ENCODE measurements at places on chromosomes 1 and 21.
A peak's percentile ranks its signal among the peaks of the same experiment; 100 is the strongest.

DNA sequence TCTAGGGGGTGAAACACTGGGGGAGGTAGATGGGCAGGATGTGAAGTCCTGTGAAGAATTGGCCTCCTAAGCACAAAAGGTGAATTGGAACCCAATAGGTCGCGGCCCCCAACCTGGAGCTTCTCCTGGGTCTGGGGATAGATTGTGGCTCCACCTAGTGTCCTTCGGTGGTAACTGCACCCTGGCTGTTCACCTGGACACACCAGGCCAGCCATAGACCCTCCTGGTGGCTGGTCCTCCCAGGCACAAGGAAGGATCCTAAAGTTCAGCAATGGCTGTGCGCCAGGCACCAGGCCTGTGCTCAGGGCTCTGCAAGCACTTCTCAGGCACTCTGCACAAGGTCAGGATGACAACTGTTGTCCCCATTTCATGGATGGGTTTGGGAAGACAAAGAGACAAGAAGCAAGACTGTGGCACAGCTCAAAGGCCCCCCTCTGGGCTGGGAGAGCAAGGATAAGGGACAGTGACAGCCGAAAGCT, 13.5 kb downstream of the ESPN start:
- DNase-seq = no peak

GRCh38 chr1:204437796-204438570, 26.4 kb upstream of the PPP1R15B start:
- no peak for DNase-seq

GRCh38 chr1:190754666-190755065, 277.0 kb upstream of the BRINP3 start:
- no peak for DNase-seq

- no peak for DNase-seq
Observed at GRCh38 chr21:36076878-36077655, 7.2 kb downstream of the CBR1 start.

DNA sequence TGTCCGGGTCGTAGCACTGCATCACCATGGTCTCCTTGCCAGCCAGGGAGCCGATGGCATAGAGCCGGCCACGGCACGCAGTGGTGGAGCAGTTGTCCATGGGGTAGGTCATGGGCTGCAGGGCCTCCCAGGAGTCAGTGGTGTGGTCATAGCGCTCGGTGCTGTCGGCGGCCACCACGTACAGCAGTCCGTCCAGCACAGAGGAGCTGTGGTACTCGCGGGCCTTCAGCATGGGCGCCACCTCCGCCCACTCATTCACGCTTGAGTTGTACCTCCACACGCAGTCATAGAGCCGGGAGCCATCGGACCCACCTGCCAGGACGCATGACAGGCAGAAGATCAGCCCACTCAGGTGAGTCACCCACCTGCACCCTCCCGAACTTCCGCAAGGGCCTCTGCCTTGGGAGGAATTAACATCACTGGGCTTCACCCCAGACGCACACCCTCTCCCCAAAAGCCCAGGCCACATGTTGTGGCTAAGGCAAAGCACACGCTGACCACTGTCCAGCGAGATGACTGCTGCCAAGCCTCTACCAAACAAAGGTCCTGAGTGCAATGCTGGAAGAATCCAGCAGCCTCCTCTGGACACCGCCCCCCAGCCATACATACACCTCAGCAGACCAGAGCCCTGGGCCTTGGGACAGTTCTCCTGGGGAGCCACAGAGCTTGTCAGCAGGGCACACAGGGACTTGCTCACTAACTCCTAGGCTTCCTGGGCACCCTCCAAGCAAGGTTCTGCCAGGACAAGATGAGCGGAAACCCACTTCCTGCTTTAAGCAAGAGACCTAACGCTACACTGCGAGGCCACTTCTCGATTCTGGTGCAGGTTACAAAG, 3.3 kb downstream of the KLHL21 start:
- no peak for DNase-seq

GRCh38 chr1:176450526-176450925, 12.4 kb upstream of the PAPPA2 start:
- DNase-seq = no peak

GRCh38 chr1:198523182-198523950, 17.1 kb downstream of the ATP6V1G3 start:
- DNase-seq = no peak

GRCh38 chr1:84000196-84000885, 1.4 kb upstream of the TTLL7 start:
- no peak for DNase-seq

- no peak for DNase-seq
Observed at GRCh38 chr1:161953256-161953920, 70.3 kb downstream of the OLFML2B start.

GRCh38 chr1:181493885-181494284, 10.6 kb downstream of the CACNA1E start:
- no peak for DNase-seq

GRCh38 chr1:61593331-61593730, 131.6 kb downstream of the TM2D1 start:
- DNase-seq = no peak

GRCh38 chr21:46000731-46001641, 19.4 kb downstream of the COL6A1 start:
- peak; percentile 42 for DNase-seq

GRCh38 chr1:232667094-232667777, 37.3 kb upstream of the SIPA1L2 start:
- no peak for DNase-seq

DNA sequence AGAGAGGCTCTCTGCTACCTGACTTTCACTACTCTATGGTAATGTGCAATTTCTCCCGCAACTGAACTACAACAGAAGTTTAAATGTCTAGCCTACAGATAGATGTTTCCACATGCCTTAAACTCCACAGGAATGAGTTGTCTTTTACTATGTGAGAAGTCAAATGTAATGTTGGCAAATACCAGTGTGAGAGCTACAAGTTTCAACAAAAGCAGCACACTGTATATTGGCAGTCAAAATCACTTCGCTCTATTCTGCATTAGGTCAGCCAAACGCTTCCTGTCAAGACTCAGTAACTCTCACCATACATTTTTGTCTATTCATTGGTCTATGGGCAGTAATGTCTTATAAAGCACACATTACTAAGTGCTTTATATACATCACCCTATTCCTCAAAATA, 41.9 kb downstream of the LUZP1 start:
- no peak for DNase-seq

- no peak for DNase-seq
Observed at GRCh38 chr1:154453574-154454352, 48.3 kb upstream of the TDRD10 start.

DNA sequence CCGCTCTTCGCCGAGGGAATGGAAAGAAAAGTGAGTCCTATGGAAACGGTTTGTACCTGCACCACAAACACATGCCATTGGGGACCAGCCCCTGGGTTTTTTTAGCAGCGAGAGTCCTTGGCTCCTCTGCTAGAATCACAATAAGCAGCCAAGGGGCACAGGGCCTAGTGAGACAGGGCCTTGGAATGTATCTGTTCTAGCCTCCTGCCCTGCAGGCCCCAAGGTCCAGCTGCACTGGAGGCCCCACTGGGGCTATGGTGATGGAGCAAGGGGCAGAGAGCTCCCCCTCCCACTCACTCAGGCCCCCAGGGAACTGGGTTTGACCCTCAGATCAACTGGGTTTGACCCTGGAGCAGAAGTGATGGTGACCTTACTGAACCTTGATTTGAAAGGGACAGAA, 14.4 kb downstream of the SHISA4 start:
- DNase-seq = no peak

- DNase-seq = no peak
Observed at GRCh38 chr21:34227386-34227852, 136.4 kb upstream of the KCNE2 start.

- no peak for DNase-seq
Observed at GRCh38 chr1:112906150-112906698, 49.8 kb downstream of the SLC16A1 start.

DNA sequence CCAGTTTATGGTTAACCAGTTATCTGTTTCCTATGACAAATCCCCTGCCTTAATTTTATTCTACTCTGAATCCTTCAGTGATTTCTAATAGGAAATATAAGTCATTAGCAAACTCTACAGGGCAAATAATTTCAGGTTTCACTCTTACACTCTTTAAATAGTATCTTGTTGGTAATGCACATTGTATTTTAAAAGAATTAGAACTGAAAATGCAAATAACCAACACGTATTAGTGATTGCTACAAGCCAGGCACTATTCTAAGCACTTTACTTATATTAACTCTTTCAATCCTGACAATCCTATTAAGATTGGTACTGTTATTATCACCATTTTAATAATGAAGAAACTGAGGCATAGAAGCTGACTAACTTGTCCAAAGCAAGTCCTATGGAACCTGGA, 48.3 kb upstream of the LHX8 start:
- no peak for DNase-seq

DNA sequence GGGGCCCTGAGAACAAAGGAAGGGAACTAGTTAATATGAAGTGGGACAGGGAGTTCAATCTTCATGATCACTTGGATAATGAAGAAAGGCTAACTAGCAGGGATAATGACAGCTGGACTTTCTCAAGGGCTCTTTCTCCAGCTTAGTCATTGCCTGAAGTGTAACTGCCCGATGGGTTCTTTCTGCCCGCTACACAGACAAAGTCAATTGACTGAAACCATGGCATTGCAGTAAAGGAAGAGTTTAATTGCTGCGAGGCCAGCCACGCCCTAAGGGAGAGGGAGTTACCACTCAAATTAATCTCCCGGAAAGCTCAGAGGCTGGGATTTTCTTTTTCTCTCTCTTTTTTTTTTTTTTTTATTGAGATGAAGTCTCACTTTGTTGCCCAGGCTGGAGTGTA, 16.6 kb upstream of the SLC2A5 start:
- no peak for DNase-seq

GRCh38 chr1:107277022-107277421, 136.2 kb downstream of the NTNG1 start:
- no peak for DNase-seq

GRCh38 chr1:18731591-18732235, 101.1 kb downstream of the PAX7 start:
- DNase-seq = no peak

DNA sequence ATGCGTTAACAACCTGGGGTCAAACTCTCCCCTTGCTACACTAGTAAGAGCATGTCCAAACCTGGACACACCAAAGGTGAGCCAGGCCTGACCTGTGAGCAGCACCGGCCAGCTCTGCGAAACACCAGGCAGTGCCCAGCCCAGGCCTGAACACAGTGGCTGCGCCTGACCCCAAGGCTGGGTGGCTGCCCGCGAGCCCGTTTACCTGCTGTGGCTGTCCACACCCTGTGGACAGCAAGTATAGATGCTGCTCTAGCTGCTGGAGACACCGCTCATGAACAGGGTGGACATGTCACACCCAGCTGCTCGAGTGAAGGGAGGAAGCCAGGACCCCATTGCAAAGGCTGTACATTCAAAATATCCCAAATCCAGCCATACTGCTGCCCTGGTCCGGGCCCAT, 7.6 kb upstream of the CCDC27 start:
- DNase-seq = peak; percentile 19
